Endothelial cell (in vitro differentiated cells): ENCODE measurements at places on chromosomes 5 and 9. TPM values are rescaled to one million over a fixed set of nuclear protein-coding genes. Genes with fewer than 3 reads are reported as not detected.

DNA sequence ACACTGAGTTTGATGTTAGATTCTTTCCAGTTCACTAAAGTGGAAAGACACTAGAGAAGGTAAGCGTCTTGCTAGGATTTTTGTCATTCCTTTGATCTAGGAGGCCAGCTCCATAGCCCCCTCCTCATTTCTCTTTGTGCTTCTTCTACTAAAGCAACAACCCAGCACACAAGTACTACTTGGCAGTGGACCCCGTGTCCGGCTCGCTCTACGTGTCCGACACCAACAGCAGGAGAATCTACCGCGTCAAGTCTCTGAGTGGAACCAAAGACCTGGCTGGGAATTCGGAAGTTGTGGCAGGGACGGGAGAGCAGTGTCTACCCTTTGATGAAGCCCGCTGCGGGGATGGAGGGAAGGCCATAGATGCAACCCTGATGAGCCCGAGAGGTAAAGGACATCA lies 76.6 kb upstream of the WWC1 start:
- DNase-seq, result no peak

The WDR41 gene
- total RNA-seq, result 47.4 TPM

- DNase-seq, result no peak
These were observed 1.2 kb downstream of the PRRT1B start for GRCh38 chr9:131546336-131547084.

DNA sequence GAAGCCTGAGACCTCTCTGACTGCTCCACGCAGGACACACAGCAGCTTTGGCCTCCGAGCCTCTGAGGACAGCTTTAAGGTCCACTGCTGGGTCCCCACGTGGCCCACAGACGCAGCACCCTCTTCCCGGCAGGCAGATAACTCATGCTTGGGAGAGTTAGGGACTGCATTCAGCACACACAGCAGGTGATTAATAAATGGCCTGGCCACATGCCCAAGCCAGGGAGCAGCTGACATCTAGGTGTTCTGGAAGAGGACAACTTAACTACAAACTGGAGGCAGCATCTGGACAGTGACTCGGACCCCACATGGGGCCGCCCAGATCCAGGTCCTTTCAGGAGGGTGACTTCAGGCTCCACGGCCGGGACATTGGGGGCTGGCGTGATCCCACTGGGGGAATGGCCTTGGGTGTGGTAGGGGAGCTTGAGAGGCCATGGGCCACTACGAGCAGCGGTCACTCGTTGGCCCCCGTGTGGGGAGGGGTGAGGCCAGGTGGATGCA lies 11.3 kb downstream of the NINJ1 start:
- peak; percentile 2 for DNase-seq

- DNase-seq, result no peak
These were observed 48.9 kb upstream of the SPIN1 start for GRCh38 chr9:88339317-88339716.

GRCh38 chr5:98519571-98519970 lies 253.9 kb upstream of the RGMB start:
- no peak for DNase-seq

DNA sequence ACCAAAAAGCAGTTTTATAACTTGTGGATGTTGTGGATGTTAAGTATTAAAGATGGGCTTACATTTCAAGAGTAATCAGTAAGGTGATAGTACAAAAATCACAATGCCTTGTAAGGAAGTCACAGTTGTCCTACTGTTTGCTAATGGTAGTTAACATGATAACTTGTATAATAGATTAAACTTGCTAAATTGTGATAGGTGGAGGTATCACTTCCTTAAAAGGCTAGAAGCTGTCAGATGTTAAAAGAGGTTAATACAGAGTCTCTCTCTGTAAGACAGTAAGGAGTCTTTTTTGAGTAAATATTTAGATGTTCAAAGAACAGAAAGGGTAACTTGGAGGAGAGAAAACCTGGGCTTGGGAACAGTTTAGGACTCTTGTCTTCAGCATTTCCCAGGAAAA lies 14.2 kb upstream of the MACIR start:
- no peak for DNase-seq

The APBA1 gene
- 8.4 TPM for total RNA-seq

The CLIC3 gene
- not detected for total RNA-seq

The SPAG8 gene
- total RNA-seq, result 0.59 TPM

GRCh38 chr9:68983008-68983411 lies 30.9 kb downstream of the PRKACG start:
- DNase-seq, result no peak
